Stimulated activated CD8-positive, alpha-beta memory T cell treated with anti-CD3 and anti-CD28 coated beads, Interleukin-7, amount 100 ng/mL, for 1 hour (primary cell): ENCODE measurements at places on chromosomes 4 and X.

- no peak for DNase-seq
These were observed 977 bp upstream of the RBBP7 start for GRCh38 chrX:16870862-16871815.

GRCh38 chr4:42293967-42294813 lies 103.1 kb upstream of the SHISA3 start:
- DNase-seq = no peak

DNA sequence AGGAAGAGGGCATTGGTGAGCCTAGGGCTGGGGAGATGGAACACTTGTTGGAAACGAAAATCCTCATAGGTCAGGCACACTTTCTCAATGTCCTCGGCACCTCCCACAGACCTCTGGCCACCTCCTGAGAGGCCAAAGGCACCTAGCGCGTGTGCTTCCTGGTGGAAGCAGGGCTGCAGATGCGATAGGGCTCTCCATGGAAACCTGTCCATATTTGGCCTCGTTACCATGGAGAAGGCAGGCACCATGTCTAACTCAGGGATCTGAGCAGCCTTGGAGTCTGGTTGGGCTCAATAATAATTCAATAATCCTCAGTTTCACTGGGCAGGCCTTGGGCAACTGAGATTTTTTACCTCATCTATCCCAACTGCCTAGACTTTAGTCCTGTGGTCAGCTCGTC lies 58.3 kb downstream of the RAI2 start:
- no peak for DNase-seq

GRCh38 chrX:8960957-8961468 lies 72.9 kb downstream of the FAM9B start:
- no peak for DNase-seq

GRCh38 chrX:41946235-41946634 lies 22.9 kb upstream of the CASK start:
- DNase-seq = no peak

DNA sequence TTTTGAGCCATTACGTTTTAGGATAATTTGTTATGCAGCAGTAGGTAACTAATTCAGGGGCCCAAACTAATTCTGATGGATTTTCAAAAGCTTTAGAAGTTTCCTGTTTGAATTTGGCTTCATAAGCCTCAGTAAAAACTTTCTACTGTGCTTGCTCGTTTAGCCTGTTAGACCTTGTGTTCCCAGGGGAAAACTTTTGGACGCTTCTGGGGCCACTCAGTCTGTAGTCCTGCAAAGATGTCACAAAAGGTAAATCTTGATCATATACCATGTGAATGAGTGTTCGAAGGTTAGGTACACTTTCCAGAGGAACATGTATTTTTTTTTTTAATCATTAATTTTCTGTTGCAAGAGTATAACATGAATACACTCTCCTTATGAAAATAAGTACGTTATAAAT lies 70.7 kb downstream of the SUPT20HL2 start:
- no peak for DNase-seq

DNA sequence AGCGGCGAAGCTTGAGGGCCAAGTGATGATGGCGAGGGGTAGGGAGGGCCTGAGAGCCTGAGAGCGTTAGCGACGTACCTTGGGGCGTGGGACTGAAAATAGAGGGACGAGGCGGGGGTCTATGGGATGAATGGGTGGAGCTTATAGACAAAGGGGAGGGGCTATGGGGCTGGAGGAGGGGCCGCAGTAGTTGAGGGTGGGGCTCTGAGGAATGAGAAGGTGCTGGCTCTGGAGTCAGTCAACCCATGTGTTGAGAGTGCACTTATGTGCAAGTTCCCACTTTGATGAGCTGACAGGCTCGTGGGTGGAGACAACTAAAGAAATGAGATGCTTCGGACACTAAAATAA lies 488 bp downstream of the TBC1D25 start:
- DNase-seq = no peak

DNA sequence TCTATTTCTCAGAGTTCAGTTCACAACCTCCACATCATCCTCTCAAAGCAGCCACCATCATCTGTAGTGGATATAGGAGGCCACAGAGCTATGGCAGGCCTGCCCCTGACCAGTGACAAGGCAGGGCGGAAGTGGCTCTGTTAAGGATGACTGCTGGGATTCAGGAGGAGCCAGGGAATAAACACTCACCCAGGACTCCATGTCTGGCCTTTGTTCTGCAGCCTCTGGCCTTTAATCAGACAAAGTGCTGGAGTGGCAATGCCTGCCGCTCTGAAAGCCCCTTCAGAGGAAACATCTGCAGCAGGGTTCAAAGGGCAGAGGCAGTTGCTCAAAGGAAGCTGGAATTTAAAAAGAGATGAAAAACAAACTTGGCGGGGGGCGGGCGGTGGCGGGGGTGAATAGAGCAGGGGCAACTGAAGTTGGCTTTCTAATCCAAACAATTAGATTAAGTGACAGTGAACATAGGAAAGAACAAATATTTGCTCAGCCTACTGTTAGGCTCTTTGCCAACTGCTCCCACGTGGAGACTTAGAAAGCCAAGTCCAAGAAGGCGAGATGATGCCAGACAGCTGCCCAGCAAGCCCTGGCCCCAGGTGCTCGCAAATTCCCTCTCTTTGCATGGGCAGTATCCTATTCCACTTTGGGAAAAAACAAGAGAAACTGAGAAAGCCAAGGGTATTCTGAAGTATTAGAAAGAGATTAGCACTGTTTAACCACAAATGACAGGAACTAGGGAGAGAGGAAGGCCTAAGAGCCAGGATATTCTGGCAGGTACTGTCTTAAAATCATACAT lies 5.5 kb downstream of the MPP1 start:
- DNase-seq = no peak

GRCh38 chr4:158090323-158090722 lies 82.5 kb downstream of the GASK1B start:
- DNase-seq = no peak

DNA sequence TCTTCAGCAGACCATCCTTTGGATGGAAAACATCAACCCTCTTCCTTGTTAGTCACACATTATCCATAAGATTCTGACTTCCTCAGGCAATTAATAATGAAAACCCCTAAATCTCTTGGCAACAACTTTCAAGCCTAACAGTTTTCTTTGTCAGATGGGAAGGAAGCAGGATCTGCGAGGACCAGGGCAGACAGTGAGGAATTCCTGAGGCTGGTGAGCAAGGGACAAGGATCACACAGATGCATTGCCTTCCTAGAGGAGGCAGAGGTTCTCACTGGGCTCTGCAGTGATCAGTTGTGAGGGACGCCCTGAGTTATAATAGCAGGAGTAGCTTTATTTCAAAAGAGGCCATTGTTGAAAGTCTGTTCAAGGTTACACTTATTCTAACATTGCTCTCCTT lies 195.4 kb downstream of the SLIT2 start:
- DNase-seq = no peak

DNA sequence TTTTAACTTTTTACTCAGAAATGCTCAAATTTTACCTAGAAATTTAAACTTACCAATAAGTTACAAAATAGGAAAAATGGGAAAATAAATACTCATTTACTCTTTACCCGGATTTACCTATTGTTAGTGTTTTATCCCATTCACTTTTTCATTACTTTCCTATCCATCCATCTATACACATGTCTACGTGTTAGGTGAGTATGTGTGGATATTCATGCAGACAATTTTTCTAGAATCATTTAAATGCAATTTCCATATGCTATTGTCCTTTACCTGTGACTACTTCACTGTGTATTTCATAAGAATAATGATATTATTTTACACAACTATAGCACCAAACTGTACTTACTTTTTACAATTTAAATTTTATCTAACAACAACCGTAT lies 896.6 kb upstream of the INTU start:
- no peak for DNase-seq

GRCh38 chr4:43709443-43709842 lies 739.2 kb downstream of the KCTD8 start:
- DNase-seq = no peak
